ENCODE measurements at places on chromosomes 1 and 21. TPM values are rescaled to one million over a fixed set of nuclear protein-coding genes. Genes with fewer than 3 reads are reported as not detected.

The MKNK1 gene
- 42.5 TPM for total RNA-seq

The MX2 gene
- 7.1 TPM for total RNA-seq

The HPCA gene
- total RNA-seq: not detected

The GUCA2B gene
- total RNA-seq: not detected

The CD101 gene
- total RNA-seq: 0.45 TPM

The PCP4 gene
- total RNA-seq: 5.5 TPM

DNA sequence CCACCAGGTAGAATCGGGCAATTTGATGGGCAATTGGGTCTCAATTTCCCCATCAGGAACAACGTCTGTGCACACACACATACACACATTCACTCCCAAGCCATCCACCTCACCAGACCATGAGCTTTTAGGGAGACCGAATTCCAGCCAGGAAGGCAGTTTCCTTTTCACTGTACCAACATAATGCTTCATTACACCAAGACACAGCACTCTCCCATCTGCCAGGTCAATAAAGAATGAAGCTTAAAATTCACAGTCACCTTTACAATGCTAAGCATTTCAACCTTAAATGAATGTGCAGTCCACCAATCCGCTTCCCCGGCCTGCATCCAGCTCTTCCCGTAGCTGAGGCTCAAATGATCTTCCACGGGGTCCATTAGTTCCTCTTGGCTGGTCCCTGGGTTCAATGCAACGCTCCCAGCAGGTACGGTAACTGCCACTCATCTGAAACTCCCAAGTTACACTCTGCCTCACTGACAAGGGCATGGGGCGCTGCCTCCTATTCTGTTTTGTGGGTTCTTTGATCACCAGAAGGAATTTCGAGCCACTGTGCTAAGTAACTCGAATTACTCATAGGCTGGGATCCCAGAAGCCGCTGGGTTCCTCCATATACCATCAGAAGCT, 105.0 kb downstream of the SIM2 start:
- DNase-seq: no peak

- no peak for DNase-seq
Observed at GRCh38 chr1:150441121-150441520, 46.1 kb upstream of the TARS2 start.

DNA sequence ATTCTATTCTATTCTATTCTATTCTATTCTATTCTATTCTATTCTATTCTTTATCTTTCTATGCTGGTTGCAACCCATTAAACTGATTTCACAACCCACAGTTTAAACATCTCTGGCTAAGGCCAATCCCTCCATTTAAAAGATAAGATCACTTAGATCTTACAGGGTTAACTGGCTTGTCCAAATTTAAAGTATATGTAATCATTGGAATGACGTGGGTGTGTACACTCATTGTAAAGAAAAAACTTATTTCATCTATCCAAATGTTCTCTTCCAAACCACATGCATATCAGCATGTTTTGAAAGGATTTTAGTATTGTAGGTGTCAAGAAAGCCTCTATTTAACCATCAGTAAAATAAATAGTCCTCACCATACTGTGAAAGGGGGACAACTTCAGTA, 299.6 kb upstream of the RUNX1 start:
- DNase-seq: no peak

DNA sequence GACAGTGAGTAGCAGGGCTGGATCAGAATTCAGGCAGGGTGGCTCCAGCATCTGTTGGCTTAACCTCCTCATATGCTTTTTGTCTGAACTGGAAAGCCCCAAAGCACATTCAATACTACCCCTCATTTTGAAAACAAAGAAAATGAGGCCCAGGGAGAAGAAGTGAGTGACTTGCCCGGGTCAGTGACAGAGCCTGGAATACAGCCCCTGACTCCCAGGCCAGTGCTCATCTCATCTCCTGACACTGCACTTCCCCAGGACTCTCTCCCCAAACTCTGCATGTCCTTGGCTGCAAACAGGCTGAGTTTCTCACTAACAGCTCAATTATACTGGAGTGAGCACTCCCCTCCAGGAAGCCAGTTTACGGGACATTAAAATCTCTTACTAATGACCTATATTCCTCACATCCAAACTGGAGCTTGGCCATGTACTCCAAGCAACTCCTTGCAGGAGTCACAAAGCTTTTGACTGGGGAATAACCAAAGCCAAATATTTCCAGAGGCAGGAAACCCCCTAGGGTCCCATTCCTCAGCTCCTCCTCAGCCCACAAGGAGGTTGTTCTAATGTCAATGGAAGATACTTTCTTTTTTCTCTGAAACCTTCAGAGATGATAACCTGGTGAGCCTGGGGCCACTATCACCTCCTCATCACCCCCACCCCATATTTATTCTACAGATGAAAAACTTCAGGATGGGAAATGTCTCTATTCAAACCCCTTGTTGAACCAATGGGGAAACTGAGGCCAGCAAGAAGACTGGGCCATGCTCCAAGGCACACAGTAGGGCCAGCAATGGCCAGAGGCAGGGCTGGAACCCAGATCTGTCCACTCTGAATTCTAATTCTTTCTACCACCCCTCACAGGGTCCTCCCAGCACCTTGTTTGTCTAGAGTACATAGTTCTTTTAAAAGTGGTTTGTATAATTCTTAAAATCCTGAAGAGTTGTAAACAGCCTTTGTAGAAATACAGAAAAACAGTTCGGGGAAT, 127.0 kb downstream of the PLPP3 start:
- DNase-seq: no peak

- DNase-seq: no peak
Observed at GRCh38 chr1:55588309-55588708, 373.1 kb upstream of the USP24 start.

DNA sequence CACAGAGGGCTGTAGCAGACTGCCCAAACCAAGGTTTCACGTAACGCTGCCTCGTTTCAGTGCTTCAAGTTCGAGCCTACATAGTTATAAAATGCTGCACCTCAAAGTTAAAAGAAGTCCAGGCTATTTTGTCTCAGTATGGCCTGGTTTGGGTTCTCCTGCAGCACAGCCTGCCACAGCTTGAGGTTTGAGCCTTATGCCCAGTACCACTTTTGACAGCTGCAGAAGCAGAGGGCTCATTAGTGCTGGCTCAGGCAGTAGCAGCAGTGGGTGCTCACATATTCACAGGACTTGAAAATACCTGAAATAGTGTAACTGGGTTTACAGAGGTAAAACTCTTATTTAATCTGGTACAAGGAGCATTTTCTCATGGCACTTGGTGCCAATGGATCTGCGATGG, 15.3 kb downstream of the SPATA46 start:
- DNase-seq: no peak

- DNase-seq: no peak
Observed at GRCh38 chr1:62728963-62729362, 40.8 kb upstream of the DOCK7 start.

GRCh38 chr1:154352581-154353459, 27.5 kb downstream of the ATP8B2 start:
- peak; percentile 62 for DNase-seq

GRCh38 chr21:41065539-41065938, 102.4 kb upstream of the BACE2 start:
- no peak for DNase-seq

- no peak for DNase-seq
Observed at GRCh38 chr1:84722794-84723193, 32.5 kb upstream of the SSX2IP start.

DNA sequence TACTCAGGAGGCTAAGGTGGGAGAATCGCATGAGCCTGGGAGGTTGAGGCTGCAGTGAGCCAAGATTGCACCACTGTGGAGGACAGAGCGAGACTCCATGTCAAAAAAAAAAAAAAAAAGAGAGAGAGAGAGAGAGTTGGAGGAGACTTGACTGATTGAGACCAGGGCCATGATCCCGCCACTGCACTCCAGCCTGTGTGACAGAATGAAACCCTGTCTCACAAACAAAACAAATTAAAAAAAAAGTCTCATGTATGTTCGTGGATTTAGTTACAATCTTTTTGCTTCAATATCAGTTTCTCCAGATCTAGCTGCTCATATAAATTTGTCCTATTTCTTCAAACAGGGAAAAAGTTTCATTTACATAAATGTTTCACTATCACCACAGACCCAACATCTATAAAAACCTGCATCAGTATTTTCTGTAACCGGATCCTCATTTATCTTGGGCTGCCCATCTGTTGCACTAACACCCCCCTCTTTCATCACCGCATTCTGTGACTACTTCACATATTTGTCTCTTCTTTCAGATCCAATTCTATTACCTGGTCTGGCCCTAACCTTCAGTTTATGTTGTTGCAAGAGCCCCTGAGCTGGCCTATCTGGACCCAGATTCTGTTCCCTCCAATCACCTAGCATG, 127.0 kb downstream of the GREM2 start:
- DNase-seq: no peak

DNA sequence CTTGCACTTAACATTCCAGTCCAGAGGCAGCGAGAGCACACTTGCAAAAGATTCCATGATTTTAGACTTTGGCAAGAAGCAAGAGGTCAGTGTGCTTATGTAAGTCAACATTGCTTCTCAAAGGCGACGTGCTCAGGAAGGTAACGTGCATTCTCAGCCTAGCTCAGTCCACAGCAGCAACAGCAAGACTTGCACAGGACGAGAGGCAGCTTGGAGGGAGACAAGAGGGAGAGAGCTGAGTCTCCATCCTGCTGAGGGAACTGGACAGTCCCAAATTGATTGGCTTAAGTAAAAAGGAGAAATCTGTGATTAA, 56.5 kb downstream of the PTP4A2 start:
- no peak for DNase-seq

DNA sequence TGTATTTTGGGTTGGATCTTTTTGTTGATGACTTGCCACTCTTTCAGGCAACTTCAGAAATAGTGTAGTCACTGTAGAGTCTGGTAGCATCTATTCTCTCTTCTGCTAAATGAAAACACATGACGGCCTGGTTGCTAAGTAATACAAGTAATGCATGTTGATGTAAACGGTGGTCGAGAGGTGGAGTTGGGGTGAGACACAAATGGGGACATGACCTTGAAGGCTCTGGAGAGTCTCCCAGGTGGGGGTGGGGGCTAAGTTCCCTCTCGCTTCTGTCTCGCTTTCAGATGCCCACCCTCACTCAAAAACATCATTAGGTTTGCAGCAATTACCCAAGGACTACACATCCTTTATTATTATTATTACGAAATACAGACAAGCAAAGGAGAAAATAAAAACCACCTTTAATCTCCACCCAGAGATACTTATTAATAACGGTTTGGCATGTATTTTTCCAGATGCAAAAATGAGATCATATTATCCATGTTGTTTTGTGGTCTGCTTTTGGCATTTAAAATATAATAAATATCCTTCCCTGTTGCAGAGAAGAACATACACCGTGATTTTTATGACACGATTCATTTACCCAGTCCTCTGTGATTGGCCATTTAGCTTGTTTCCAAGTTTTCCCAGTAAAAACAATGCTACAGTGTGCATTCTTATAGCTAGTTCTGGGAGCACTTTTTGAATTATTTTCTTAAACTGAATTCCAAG, 138.1 kb downstream of the MIS18A start:
- no peak for DNase-seq

DNA sequence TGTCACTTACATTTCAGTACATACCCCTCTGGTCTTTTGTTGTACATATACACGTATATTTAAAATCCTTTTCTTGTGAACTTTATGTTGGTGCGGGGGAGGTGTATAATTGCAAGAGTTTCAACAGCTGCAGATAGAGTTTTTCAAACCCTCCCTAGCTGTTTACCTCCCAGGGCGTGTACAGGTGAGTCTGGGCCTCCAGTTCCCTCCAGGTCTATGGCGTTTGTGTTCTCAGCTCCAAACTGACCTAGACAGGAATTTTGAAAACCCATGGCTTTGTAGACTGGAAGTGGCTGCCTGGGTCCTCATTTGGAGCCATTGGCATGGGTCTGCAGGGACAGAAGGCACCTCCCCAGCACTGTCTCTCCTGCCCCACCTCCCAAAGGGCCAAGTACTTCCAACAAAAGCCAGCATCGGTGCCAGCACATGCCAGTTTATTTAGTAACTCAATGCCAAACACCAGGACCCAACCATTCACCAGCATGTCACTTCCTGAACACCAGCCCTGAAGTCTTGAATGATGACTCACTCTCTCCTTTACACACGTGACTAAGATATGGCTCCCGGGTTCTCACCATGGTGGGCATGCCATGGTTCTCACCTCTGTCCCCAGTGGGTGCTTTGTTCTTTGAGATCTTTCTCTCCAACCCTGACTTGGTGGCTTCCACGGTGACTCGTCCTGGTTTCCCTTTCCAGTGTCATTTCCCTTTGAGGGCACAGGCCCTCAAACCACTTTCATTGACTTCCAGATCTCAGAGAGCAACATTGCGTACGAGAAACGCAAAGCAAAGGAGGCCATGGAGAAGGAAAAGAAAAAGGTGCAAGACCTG, 57.3 kb upstream of the EFHD2 start:
- DNase-seq: no peak

DNA sequence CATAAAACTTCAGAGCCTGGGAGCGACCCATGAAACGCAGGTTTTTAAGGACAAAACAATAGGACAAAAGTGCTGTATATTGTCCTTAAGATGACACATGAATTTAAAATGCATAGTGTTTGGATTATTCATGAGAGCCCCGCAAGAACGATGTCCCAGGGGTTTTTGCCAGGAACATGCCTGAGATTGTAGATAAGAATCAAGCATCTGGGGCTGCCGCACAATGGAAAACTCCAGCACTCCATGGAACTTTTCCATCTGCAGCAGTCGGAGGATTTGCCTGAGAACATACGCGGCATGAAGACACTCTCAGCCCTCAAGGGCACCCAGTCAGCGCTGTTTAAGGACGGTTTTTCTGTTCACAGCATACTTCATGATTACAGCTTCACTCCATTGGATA, 5.3 kb upstream of the ERG start:
- no peak for DNase-seq

DNA sequence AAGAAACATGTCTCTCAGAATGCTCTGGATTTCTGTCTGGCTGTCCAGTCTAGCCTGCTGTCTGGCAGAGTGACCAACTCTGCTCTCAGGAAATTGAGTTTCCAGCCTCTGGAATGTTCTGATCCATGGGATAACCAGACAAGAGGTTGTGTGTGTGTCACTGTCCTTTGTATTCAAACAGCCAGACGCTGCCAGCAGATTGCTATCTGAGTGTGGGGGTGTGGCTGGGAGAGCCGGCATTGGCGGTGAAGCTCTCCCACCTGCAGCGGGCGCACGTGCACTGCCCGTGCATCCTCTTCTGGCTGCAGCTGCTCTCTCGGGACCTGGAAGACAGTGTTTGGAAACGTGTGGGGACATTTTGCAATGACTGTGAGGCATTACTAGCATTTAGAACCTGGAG, 26.1 kb downstream of the PKP1 start:
- DNase-seq: peak; percentile 74

All from left ventricle myocardium superior (tissue), 1 donor.